MM.1S (cell line): ENCODE measurements at places on chromosomes 5 and 9.

GRCh38 chr9:91332546-91333231 is 29.0 kb downstream of the AUH start:
- DNase-seq: no peak

GRCh38 chr5:68215898-68216244 is 315 bp downstream of the PIK3R1 start:
- no peak for DNase-seq

DNA sequence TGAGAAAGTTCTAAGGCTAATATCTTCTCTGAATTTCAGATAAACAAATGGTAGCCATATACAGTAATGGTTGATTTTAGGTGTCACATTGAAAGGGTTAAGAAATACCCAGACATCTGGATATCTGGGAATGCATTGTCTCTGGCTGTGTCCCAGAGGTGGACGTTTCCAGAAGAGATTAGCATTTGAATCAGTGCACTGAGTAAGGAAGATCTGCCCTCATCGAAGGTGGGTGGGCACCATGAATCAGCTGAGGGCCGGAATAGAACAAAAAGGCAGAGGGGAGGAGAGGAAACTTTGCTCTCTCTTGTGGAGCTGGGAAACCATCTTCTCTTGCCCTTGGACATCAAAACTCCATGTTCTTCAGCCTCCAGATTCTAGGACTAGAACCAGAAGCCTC is 554.4 kb downstream of the IRX1 start:
- DNase-seq: no peak

GRCh38 chr5:113068559-113068958 is 92.0 kb downstream of the DCP2 start:
- no peak for DNase-seq

GRCh38 chr9:116447934-116448333 is 239.2 kb upstream of the TRIM32 start:
- DNase-seq: no peak

DNA sequence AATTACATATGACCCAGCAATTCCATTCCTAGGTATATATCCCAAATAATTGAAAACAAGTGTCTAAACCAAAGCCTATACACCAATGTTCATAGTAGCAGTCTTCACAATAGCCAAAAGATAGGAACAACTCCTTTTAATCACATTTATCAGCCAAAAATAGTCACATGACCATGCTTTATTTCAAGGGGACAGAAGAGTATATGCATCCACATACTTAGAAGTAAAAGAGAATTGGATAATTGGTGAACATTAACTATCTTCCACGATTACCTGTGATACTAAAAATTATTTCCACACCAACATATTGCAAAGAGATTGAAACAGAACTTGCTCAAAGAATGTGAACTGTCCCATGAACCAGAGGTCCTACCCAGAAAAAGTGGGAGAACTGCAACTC is 51.8 kb upstream of the FOXE1 start:
- no peak for DNase-seq
